Iris pigment epithelial cell (primary cell): ENCODE measurements at places on chromosomes 12 and 14.

DNA sequence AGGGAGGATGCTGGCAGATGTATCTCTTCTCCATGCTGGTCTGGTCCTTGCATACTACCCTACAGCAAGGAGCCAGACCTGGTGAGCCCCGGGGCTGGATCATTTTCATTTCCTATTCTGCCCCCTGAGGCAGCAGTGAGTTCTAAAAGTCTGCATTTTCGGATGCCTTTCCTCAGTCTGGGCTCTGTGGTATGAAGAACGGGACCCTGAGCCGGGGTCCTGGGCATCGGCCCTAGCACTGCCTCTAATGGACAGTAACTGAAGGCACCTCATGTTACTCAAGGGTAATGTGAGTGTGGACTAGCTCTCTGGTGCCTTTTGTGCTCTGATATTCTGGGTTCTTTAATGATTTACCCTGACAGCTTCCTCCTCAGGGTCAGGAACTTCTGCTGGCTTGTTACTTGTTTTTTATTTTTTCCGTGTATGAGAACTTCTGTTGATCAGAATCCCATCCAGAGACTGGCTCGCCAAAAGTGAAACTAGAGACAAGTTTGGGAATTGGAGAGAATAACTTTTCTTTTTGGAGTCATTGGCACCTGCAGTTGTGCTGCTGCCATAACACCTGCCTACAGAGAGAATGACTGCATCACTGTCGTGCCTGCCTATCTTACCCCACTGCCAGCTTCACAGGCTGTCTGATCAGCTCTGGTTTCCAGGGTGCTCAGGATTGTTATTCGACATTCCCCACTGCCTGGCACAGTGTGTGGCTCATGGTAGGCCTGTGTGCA lies 62.3 kb downstream of the SUSD6 start:
- no peak for DNase-seq

DNA sequence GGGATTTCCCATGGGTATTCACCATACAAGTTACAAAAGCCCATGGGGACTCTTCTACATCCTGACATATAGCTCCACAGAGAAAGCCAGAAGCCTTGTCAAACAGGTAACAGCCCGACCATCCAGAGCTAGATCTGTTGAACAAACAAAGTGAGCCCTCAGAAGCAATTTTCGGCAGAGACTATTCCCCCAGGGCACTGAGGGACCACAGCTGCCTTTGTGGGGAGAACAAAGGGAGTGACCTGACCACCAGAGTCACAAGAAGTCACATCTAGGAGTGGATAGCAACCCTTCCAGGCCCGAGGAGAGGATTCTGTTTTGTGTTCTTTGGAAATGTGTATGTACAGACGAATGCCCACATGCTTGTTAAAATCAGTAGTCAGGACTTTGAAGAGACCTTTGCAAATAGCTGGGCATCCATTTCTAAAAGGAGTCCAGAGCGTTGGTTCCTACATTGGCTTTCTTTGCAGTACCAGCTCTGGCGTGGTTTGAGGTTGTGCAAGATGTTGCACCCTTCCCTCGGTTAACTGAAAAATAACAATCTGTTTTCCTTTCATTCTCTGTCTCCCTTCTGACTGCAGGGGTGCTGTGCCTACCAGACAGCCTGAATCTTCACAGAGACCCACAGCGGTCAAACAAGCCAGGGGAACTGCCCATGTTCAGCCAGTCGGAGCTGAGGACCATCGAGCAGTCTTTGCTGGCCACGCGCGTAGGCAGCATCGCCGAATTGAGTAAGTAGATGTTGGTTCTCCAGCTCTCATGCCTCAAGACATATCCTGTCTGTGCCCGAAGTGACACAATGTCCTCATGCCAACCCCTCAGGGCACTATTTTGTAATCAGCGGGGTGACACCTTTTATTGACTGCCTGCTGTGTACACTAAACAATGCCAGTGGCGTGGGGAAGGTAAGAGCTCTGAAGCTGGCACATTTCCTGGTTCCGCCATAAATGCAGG lies 165.4 kb upstream of the PWP1 start:
- DNase-seq: no peak

DNA sequence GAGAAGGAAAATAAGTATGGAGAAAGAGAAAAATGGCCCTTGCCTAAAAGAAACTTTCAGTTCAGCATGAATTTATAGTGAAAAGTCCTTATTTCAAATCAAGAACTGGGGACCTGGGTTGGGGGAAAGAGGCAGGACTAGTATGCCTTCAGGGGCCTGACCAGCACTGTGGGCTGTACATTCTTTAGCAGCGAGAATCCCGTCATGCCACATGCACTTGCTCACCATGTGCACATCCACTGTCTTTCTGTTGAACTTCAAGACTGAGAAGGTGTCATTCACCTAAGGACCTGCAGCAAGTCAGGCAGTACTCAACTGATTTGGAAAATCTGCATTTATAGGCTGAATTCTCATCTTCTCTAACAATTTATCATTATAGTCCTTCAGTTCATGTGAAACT lies 50.2 kb downstream of the RAB35 start:
- no peak for DNase-seq

- no peak for DNase-seq
Measured at GRCh38 chr14:51335961-51336723, 96.1 kb downstream of the TMX1 start.

DNA sequence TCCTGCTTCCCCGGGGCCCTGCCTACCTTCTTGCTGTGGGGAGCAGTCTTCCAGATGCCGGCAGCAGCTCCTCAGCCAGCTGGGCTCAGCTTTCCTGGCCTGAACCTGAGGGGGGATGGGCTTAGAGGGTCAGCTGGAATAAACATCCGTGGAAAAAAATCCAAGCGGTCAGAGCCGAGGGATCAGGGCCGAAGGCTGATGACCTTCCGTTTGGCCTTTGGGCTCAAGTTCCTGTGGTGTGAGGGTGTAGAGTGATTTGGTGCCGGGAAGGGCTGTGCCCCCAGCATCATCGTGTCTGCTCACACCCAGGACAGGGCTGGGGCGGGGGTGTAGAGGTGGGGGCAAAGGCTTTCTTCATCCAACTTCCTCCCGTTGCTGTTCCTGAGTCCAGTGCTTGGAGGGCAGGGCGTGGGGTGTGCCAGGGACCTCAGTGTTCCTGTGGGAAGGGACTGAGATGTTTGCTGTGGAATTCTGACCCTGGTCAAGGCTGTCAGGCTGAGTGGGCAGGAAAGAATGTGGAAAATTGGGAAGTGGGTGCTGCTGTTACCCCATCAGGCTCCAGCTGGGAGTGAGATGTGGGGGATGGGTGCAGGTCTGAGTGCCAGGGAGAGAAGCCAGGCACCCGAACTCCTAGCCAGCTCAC lies 2.6 kb downstream of the SMIM41 start:
- no peak for DNase-seq

- no peak for DNase-seq
Measured at GRCh38 chr14:94381149-94382030, 7.0 kb downstream of the SERPINA1 start.

- DNase-seq: peak; percentile 10
Measured at GRCh38 chr12:7180685-7181084, 8.8 kb upstream of the PEX5 start.

- DNase-seq: no peak
Measured at GRCh38 chr12:128662101-128662500, 161.7 kb downstream of the SLC15A4 start.

GRCh38 chr12:96112733-96113132 lies 77.3 kb upstream of the LTA4H start:
- no peak for DNase-seq

- DNase-seq: peak; percentile 61
Measured at GRCh38 chr12:94207849-94208621, 59.7 kb downstream of the PLXNC1 start.

DNA sequence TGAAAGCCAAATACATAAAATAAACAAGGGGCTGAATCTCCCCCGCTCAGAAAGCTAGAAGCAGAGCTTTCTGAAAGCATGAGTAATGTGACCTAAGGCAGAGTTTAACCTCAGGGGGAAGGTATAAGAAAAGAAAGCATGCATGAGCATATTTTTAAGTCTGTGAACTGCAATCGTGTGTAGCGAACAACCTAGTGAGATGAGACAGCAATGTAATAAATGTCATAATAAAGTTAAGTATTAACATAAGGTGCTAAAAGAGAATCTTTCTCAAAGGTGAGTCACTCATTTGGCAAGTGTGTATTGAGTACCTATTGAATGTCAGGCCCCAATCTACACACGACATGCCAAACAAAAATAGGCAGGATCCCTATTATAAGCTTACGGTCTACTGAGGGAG lies 14.2 kb upstream of the WDR20 start:
- peak; percentile 7 for DNase-seq

DNA sequence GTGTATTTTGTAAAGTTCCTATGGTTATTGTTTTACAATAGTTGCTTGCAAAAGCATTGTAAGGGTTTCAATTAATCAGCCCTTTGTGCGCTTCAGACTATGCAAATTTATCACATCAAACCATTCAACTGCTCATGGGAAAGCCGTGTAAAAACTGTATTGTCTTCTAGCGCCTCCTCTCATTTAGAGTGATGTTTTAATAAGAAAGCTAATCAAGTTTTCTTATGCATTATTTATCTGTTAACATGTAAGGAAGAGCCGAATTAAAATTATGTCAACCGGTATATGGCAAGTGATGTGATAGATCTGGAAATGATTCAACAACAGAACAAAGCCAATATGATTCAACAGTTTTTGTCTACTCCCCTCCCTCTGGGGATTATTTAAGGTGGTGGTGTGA lies 92.5 kb upstream of the RFX4 start:
- no peak for DNase-seq

DNA sequence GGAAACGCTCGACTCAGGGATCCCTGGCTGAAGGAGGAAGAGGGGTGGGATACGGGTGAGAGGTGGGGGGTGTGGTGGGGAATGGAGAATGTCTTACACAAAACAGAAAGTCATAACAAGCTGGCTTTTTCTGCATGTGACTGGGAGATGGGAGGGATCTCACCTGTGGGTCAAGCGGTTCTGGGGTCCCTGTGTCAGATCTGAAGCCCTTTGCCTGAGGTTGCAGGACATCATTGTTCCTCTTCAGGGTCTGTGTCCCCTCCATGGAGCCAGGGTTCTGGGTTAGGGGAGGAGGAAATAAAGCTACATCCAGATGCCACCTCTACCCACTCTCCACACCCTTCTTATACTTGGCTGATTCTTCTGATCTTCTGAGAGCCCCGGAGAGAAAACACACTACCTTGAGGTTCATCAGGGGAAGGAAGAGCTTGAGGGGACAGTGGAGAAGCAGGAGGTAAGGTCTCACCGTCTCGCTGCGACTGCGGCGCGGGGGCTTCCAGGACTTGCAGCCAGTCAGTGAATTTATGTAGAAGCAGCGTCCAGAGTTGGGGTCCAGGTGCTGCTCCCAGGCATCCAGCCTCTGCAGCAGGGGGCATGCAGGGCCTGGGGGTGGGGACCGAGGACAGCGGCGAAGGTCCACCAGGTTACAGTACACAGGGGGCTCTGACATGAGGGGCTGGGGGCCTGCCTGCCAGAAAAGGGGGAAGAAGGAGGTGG lies 2.5 kb downstream of the ARHGAP9 start:
- DNase-seq: no peak

- DNase-seq: peak; percentile 22
Measured at GRCh38 chr14:44898551-44898950, 63.2 kb downstream of the KLHL28 start.
